ENCODE measurements at places on chromosomes 12 and 14. TPM values are rescaled to one million over a fixed set of nuclear protein-coding genes. Genes with fewer than 3 reads are reported as not detected.

The SPSB2 gene
- 5.6 TPM for total RNA-seq

The CD163L1 gene
- total RNA-seq, result 0.54 TPM

The RD3L gene
- not detected for total RNA-seq

The MIPOL1 gene
- 18.2 TPM for total RNA-seq

The PTPRQ gene
- total RNA-seq, result 0.43 TPM

The PTCSC3 gene
- total RNA-seq, result not detected

The CAPZA3 gene
- not detected for total RNA-seq

The MSI1 gene
- total RNA-seq, result 0.26 TPM

The ASCL1 gene
- not detected for total RNA-seq

The EML1 gene
- 47.8 TPM for total RNA-seq

The PTPRB gene
- 0.32 TPM for total RNA-seq

The AKAP3 gene
- 4.0 TPM for total RNA-seq

The OTX2 gene
- total RNA-seq, result not detected

The UNC79 gene
- not detected for total RNA-seq

The RFLNA gene
- total RNA-seq, result 5.2 TPM

The MYH6 gene
- not detected for total RNA-seq

The SIX6 gene
- total RNA-seq, result not detected

The PTGER2 gene
- total RNA-seq, result 17.9 TPM

The LBHD2 gene
- not detected for total RNA-seq

The REP15 gene
- total RNA-seq, result 6.5 TPM

The TOX4 gene
- 37.8 TPM for total RNA-seq

The LGR5 gene
- 22.9 TPM for total RNA-seq

The PARPBP gene
- 11.1 TPM for total RNA-seq

The GSC gene
- total RNA-seq, result 7.7 TPM

The AKAP6 gene
- total RNA-seq, result 5.3 TPM

The TAS2R13 gene
- 4.5 TPM for total RNA-seq

The FIGNL2 gene
- under 0.01 TPM for total RNA-seq

Measured in articular chondrocyte of knee joint (primary cell).